ENCODE measurements at places on chromosomes 16 and 17. TPM values are rescaled to one million over a fixed set of nuclear protein-coding genes. Genes with fewer than 3 reads are reported as not detected.

Gene CD300A
- 1.2 TPM for polyA plus RNA-seq

Gene MYH13
- 0.91 TPM for polyA plus RNA-seq

Gene METRN
- polyA plus RNA-seq, result 26.1 TPM

Gene CIAO2B
- 89.6 TPM for polyA plus RNA-seq

- no peak for DNase-seq
Observed at GRCh38 chr17:56244268-56244890, 91.1 kb downstream of the ANKFN1 start.

- no peak for DNase-seq
Observed at GRCh38 chr16:1537763-1538289, 4.4 kb downstream of the TMEM204 start.

GRCh38 chr17:1145311-1145986 is 34.3 kb downstream of the ABR start:
- DNase-seq, result no peak

Data from forelimb muscle (tissue), 1 donor.